ENCODE measurements at places on chromosomes 1 and 21.

DNA sequence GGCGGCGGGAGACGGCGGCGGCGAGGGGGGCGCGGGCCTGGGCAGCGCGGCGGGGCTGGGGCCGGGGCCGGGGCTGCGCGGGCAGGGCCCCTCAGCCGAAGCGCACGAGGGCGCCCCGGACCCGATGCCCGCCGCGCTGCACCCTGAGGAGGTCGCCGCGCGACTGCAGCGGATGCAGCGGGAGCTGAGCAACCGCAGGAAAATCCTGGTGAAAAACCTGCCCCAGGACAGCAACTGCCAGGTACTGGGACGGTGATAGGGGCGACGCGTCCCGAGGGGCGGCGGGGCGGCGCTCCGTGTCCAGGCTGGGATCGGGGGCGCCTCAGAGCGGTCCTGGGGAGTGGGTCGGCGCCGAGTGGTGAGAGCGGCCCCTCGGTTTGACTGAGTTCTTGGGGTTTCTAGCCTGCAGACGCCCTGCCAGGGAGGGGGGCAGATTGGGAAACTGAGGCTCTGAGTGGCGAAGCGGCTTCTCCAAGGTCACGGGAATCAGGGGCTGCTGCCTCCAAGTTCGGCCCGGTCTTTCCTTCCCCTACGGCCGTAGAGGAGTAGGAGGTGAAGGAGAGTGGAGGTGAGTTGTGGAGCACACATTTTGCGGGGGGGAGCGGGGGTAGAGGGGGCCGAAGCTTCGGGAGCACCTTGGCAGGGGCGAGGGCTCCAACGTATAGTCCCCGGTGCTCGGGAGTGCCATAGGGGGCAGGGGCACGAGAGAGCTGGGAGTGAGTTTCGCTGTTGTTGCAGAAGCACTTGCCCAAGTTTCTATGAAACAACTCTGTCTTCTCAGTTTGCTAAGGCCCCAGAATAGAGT, 508 bp downstream of the RAVER2 start:
- no peak for DNase-seq

DNA sequence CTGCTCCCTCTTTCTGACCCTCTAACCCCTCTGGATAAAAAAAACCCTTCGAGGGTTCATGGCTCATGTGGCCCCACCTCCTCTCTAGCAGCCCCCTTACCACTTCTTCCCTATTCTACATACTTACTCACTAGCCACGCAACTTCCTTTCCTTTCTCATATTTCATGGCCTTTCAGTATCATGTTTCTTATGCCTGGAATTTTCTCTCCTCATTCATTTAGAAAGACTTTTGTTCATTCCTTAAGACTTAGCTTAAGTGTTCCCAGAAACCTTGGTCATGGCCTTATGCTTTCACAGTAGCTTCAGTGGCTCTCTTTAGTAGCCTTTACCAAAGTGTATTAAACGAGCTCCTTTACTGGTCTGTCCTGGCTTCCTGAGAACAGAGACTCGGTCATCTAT, 6.1 kb downstream of the ACP6 start:
- DNase-seq: no peak

DNA sequence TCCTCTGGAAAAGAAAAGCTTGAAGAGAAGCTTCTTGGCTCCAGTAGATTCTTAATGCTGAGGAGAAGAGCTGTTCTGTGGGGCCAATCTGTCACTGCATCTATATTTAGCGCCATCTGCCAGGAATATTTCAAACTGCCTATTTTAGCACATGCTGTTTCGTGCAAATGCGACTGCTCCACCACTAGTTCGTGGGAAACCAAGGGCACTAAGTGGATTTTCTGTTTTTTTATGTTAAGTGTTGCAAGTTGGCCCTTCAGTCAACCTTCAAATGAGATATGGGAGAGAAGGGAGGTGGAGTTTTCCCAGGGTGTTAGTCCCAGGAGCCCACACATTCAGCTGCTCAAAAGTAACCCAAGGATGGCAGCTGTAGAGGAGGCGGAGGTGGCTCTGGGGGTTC, 91.9 kb downstream of the TSEN15 start:
- no peak for DNase-seq

DNA sequence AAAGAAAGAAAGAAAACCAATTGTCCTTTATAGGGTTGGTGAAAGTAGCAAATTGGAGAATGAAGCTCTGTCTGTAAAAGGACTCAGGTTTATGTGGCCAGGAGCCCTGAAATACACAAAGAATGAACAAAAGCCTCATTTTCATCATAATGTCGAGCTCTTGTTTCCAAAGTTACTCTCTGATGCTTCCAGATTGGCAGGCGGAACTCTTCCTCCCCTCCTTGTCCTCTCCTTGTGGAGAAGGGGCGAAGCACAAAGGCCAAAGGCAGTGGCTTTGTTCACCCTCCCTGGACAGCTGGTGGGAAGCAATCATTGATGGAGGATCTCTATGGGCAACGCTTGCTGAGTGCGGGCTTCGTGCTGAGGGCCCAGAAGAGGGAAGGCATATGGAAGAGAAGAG, 5.6 kb downstream of the CA6 start:
- DNase-seq: no peak

DNA sequence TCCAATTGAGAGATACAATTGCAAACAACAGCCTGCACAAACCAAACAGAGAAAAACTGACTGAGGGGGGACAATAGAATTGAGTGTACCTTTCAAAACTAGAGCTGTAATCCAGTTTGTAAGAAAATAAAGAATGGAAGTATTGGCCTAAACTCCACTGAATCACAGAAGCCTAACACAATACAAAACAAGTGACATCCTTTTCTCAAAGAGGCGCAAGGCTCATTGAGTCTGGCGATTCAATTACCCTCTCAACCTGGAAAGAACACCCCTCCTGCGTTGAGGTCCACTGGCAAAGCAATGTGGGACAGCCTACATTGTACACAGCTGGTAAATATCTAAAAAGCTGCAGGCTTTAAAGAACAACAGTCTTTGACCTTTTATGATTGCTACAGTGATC, 182.6 kb downstream of the DPYD start:
- DNase-seq: no peak

DNA sequence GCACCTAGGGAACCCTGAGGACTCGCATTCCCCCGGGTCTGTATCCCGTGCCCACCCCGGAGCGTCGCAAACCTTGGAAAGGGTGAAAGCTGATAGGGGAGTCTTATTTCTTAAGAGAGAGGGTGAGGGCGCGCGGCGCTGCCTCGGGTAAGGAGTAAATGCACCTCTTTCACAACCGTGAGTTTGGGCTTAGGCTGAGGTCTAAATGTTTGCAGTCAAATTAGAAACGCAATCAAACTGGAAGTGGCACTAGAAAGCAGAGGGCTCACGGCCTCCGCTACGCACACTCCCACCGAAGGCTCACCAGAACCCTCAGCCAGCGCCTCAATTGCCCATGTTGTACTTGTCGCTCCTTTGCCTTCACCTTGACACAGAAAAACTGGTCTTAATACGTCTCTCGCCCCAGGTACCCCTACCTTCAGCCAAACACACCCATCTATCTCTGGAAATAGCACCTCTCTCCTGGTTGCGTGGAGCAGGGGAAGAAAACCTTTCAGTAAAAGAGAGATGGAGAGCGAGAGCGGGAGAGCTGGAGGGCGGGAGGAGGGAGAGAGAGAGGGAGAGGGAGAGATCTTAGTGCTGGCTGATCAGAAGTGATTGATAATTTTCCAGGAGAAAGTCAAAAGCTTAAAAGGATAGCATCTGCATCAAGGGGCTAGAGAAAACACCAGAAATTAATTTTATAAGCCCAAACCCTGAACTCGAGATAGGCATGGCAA, 1.7 kb upstream of the HLX start:
- no peak for DNase-seq

GRCh38 chr1:217014066-217014465, 290.8 kb upstream of the ESRRG start:
- no peak for DNase-seq

GRCh38 chr1:113542221-113542701, 151.9 kb downstream of the MAGI3 start:
- no peak for DNase-seq

DNA sequence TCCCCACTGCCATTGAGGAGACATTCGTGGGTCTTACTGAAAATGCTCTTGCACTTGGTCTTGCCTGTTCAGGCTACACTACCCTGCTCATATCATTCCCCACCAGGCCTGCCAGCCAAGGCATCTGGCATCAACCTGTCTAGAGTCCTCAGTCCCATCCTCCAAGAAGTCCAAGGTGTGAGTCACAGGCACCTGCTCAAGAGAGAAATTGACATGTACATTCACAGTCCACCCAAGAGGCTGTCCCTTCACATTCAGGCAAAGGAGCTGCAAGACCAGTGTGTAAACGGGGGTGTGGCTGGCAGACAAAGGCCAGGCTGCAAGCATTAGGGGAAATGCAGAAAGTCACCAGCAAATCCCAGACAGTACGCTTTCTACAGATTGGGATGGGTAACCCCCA, 13.1 kb upstream of the PLA2G2C start:
- no peak for DNase-seq

DNA sequence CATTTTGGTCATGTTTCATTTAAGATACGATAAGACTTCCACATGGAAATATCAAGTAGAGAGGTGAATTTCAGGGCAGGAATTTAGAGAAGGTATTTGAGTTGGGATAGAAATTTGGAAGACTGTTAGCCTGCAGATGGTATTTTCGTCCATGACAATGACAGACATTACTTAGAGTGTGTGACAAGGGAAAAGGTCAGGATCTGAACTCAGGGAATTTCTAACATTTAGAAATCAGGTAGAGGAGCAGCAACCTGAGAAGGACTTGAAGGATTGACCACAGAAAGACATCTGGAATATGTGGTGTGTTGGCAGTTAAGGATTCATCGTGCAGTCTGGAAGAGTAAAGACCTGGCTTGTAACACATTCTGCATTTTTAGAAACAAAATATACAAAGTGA, 57.9 kb downstream of the RABGAP1L start:
- DNase-seq: no peak

DNA sequence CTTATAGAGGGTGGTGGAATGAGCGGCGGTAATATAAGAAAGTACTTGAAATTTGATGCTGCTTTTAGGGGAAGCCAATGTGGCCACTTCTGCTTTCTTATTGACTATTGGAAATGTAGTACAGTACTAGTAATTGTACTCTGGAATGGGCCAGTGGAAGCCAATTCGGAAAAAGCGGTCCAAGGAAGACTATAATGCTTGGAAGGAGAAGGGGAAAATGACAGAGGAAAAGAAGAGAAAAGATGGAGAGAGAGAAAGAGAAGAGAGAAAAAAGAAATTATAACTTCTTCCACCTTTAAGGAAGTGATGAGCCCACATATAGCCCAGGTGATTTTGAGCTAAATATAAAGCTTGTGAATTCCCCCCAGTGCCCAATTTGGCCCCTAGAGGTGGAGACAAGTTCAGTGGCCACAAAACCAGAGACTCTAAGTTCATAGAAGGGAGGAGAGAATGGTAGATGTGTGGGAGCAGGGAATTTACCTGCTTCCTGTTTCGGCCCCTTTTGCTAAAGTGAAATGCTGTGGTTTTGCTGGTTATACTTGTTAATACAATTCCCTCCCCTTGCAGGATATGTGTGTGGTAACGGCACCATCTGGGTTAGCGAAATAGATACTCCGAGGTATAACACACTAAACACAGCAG, 35.7 kb upstream of the DUSP10 start:
- DNase-seq: no peak

DNA sequence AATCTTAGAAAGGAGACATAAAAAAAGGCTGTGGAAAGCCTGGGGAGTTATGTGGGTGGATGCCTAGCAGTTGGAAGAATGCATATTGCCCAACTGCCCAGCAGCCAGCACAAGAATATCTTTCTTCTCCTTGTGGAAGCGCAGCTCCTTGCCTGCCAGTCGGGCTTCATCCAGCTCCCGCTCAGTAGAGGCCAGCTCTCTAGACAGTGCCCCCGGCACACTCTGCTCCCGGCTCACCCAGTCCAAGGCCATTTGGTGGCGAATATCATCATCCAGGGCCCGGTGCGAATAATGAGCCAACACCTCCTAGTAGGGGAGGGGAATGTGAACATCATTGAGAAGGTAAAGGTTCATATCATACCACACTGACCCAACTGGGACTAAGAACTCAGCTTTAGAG, 9.0 kb upstream of the RBM8A start:
- DNase-seq: no peak

GRCh38 chr1:145961425-145962156, 2.8 kb downstream of the ANKRD34A start:
- no peak for DNase-seq

DNA sequence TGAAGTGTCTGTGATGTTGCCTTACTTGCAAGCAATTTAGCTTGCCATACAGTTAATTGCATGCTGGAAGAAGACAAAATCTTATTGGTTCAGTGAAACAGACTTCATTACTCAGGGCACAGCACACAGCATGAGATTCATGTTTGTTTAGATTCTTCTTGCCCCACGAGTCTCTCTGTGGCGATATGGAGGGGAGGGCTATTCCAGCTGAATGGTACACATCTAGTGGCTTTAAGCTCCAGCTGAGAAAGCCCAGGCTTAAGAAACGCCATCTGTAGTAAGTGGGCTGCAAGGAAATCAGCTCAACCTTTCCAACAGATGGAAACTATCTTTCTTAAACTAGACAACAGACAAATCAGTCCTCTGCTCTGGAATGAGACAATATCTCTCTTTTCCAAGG, 1022.0 kb downstream of the NCAM2 start:
- DNase-seq: no peak

DNA sequence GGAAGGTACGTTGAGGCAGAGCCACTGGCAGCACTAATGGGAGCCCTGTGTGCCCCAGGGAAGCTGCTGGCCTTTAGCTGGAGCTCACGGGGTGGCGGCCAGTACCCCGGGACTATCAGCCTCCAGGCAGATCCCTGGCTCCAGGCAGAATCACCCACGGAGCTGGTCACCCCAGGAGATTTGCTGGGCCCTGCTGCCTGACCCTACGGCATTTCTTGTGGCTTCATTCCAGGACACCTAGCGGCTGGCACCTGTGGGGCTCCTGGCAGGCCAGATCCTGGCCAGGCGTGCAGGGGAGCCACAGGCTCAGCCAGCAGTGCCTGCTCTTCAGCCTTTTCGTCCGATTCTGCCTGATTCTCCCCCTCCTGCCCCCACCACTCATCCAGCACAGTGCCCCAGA, 7.1 kb downstream of the PADI1 start:
- no peak for DNase-seq

- DNase-seq: peak; percentile 43
Measured at GRCh38 chr21:36104317-36105300, 30.3 kb upstream of the CBR3 start.

- no peak for DNase-seq
Measured at GRCh38 chr1:230425252-230426091, 660 bp downstream of the PGBD5 start.

- no peak for DNase-seq
Measured at GRCh38 chr1:53637511-53638359, 101.2 kb downstream of the GLIS1 start.

DNA sequence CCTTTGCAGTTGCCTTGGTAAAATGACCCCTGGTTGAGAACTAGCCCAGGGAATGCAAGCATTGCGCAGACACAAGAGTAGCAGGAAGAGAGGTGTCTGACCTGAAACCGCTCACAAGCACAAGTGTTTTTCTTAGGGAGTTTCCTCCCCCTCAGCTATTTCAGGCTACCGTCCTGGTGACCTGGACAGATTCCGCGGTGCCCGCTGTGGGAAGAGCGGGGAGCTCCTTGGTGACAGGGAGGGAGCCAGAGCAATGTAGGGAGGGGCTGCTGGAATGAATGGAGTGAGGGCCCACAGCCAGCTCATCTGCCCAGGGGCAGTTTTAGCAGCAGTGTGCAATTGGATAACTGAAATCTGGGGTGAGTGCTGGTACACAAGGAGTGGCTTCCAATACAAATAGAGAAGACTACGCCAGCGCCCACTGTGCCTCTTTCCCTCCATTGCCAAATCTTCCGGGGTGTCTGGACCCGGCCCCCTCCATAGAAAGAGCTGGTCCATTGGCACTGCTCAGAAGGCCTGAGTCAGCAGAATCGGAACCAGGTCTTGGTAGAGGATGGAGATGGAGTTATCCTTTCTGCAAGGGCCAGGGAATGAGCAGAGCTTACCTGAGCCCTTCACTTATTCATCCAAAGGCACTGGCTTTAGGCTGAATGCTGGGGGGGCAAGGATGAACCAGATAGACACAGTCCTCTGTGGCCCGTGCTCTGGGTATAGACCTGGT, 82.8 kb downstream of the TRABD2B start:
- DNase-seq: no peak

Measured in stimulated activated CD8-positive, alpha-beta memory T cell treated with anti-CD3 and anti-CD28 coated beads, Interleukin-15, amount 100 ng/mL, for 1 hour (primary cell).